ENCODE measurements at places on chromosomes 6 and 20.
A peak's percentile ranks its signal among the peaks of the same experiment; 100 is the strongest.

GRCh38 chr6:44263354-44264100, 1.8 kb downstream of the NFKBIE start:
- peak; percentile 74 for DNase-seq

- peak; percentile 41 for DNase-seq
Observed at GRCh38 chr6:169955731-169956437, 204.5 kb downstream of the ERMARD start.

DNA sequence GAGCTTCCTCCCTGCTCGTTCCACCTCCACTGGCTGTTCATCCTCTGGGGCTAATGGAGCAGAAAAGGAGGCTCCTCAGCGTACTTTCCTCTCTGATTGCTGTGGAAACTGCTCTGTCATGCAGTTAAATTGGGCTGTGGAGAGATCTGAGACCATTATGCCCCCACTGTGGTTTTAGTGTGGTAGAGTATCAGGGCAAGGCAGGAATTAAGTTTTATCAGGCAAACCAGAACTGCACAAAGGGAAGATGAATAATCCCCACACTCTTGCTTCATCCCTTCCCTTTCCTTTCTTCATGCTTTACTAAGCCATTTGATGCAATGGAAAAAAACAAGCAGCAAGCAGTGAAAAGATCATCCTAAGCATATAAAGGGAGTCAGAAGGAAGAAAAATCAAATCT, 11.9 kb upstream of the ME1 start:
- peak; percentile 76 for DNase-seq

DNA sequence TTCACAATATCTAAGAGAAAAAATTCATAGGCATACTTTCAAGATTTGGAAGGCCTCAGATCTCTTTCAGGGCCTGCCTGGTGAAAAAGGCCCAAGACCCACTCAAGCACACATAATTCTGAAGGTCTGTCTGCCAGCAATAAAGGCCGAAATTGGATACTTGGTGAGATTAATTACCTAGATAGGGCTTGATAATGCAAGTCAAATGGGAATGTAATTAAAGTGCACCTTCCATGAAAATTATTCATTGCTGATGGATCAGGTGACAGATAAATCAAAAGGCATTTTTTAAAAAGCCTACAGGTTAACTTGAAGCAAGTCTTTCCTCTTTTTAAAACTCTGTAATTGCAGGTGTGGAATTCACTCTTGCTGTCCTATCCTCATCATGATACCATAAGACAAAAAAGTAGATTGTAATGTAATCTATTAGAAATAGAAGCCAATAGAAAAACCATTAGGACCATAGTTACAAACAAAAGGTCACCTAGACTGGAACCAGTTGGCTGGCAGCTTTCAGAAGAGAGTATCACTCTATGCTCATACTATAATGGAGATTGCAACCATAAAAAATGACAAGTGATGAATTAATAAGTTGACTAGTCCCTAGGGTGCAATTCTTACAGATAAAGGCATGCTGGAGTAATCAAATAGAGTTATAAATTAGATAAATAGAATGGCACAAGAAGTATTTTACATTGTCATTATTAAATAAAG, 77.3 kb downstream of the EPHA7 start:
- DNase-seq = no peak

Data from suppressor macrophage treated with lipopolysaccharide for 4 hours (primary cell).